B cell (primary cell): ENCODE measurements at places on chromosomes 7 and 10. TPM values are rescaled to one million over a fixed set of nuclear protein-coding genes. Genes with fewer than 3 reads are reported as not detected.

Gene RNF133
- total RNA-seq = not detected in 2 replicates

Gene MYH16
- total RNA-seq = not detected in 2 replicates

Gene C10orf62
- total RNA-seq = not detected in 2 replicates

Gene GRM3
- not detected in 2 replicates for total RNA-seq

Gene PLXNA4
- total RNA-seq = not detected in 2 replicates

Gene LIPK
- total RNA-seq = not detected in 2 replicates

Gene WDR86
- 1.4 and 1.7 TPM in 2 replicates for total RNA-seq

Gene GIMAP2
- total RNA-seq = 18.1 and 18.3 TPM in 2 replicates

Gene SKIDA1
- 0.10 TPM in 1 of 2 replicates, not detected in the other for total RNA-seq

Gene UNCX
- not detected in 2 replicates for total RNA-seq

Gene MACC1
- 4.9 and 6.2 TPM in 2 replicates for total RNA-seq

Gene BMPER
- total RNA-seq = not detected in 2 replicates

Gene ERVW-1
- total RNA-seq = not detected in 2 replicates

Gene TUBAL3
- not detected in 2 replicates for total RNA-seq

Gene NSUN5
- total RNA-seq = 67.1 and 68.8 TPM in 2 replicates

Gene CAMK1D
- total RNA-seq = 69.7 and 77.3 TPM in 2 replicates

Gene TAS2R41
- not detected in 2 replicates for total RNA-seq

Gene LRRC18
- not detected in 2 replicates for total RNA-seq

Gene ERCC6
- 59.8 and 65.9 TPM in 2 replicates for total RNA-seq
